ENCODE measurements at places on chromosomes 6 and 20. TPM values are rescaled to one million over a fixed set of nuclear protein-coding genes. Genes with fewer than 3 reads are reported as not detected.

The SDHAF4 gene
- total RNA-seq, result 12.2 TPM

The TM9SF4 gene
- total RNA-seq, result 39.1 TPM

The ARHGAP40 gene
- not detected for total RNA-seq

The IFNGR1 gene
- 18.2 TPM for total RNA-seq

The CCN6 gene
- total RNA-seq, result not detected

The PAK5 gene
- total RNA-seq, result not detected

The MAP3K5 gene
- total RNA-seq, result 21.7 TPM

The FGD2 gene
- total RNA-seq, result 26.3 TPM

The RAD21L1 gene
- total RNA-seq, result 0.67 TPM

The SEC23B gene
- 63.0 TPM for total RNA-seq

- no peaks in the 10 kb centered on the region for H3K36me3 ChIP-seq
- H3K4me1 ChIP-seq, result no peaks in the 10 kb centered on the region
- H3K27ac ChIP-seq, result no peak overlapping the region
- no peaks in the 10 kb centered on the region for H3K27me3 ChIP-seq
These were observed 67.4 kb downstream of the STMND1 start for GRCh38 chr6:17169291-17169690.

GRCh38 chr6:13287104-13287503 is 41.2 kb downstream of the TBC1D7 start:
- H3K4me1 ChIP-seq, result no peaks in the 10 kb centered on the region
- H3K36me3 ChIP-seq, result peaks cover 45% of the 10 kb centered on the region
- no peak for DNase-seq
- no peak overlapping the region for H3K27ac ChIP-seq
- H3K4me3 ChIP-seq, result no peak overlapping the region

- no peaks in the 10 kb centered on the region for H3K27me3 ChIP-seq
- no peak for DNase-seq
- no peaks in the 10 kb centered on the region for H3K4me1 ChIP-seq
- H3K27ac ChIP-seq, result no peak overlapping the region
These were observed 206.6 kb upstream of the MARCKS start for GRCh38 chr6:113650610-113650979.

GRCh38 chr20:39879296-39879695 is 809.7 kb downstream of the MAFB start:
- no peak for DNase-seq
- no peaks in the 10 kb centered on the region for H3K36me3 ChIP-seq
- no peaks in the 10 kb centered on the region for H3K4me1 ChIP-seq
- H3K4me3 ChIP-seq, result no peak overlapping the region

DNA sequence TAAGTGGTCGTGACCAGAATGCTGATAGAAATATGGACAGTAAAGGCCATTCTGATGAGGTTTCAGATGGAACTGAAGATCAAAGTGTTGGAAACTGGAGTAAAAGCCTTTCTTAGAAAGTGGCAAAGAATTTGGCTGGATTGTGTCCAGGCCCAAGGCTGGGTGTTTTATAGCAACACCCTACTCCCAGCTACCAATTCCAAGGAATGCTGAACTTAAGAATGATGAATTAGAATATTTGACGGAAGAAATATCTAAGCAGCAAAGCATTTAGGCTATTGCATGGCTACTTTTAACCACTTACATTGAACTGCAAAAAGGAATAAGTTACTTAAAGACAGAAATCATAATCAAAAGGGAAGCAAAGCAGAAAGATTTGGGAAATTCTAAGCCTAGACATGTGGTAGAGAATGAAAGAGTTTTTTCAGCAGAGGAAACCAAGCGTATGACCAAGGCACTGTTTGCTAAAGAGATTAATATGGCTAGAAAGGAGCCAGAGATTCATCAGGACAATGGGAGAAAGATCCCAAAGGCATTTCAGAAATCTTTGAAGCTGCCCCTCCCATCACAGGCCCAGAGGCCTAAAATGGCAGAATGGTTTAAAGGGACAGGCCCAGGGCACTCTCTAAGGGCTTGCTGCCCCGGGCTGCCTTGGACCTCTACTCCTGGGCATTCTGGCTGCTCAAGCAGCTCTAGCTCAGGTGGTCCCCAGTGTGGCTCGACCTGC is 25.8 kb downstream of the SDHAF4 start:
- H3K36me3 ChIP-seq, result peaks cover 12% of the 10 kb centered on the region
- no peak overlapping the region for H3K27ac ChIP-seq
- no peak for DNase-seq
- no peaks in the 10 kb centered on the region for H3K4me1 ChIP-seq
- no peak overlapping the region for H3K4me3 ChIP-seq

- H3K27me3 ChIP-seq, result peaks cover 50% of the 10 kb centered on the region
- no peak for DNase-seq
- H3K36me3 ChIP-seq, result no peaks in the 10 kb centered on the region
- H3K4me1 ChIP-seq, result peaks cover 12% of the 10 kb centered on the region
These were observed 5.5 kb downstream of the PRRT1 start for GRCh38 chr6:32146287-32146686.

DNA sequence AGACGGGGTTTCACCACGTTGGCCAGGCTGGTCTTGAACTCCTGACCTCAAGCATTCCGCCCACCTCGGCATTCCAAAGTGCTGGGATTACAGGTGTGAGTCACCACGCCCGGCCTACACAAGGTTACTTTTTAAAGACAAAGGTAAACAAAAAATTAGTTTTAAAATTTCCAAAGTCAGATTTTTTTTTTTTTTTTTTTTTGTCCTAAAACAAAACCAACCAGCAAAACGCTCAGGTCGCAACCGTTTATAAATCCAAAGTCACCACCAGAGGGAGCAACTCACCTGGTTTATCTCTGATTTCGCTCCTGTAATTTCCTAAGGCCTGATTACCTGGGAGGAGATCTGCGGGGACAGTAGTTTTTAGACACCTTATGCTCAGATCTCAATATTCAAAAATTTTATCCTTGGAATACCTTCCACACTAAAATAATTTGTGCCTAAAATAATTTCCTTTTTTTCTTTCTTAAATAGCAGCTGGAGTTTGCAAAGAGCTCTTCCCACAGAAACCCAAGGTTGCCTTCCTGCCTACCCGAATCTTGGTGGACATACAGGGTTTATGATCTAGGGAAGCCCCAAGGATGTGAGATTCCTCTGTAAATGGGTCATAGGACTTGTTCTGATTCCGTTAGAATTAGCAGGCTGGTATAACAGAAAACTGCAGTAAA is 19.8 kb upstream of the TREM1 start:
- H3K4me1 ChIP-seq, result peaks cover 2% of the 10 kb centered on the region
- H3K4me3 ChIP-seq, result no peak overlapping the region
- DNase-seq, result peak; percentile 61
- H3K27me3 ChIP-seq, result peaks cover 46% of the 10 kb centered on the region
- no peaks in the 10 kb centered on the region for H3K36me3 ChIP-seq

DNA sequence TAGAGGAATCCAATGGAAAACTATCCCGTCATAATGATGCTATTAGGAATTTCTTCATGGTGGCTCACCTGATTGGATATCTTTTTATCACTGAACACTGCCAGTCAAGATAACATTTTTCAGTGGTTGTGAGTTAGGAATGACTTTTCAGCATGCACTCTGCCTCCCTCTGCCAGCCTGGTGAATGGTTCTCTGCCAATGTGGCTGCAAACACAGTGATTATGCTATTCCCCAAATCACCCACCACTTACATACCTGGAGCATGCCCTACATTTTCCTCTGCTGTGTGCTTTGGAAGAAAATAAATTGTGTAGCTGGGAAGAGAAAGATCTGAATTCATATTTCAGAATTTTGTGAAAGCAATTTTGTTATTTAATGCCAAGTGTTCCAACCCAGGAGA is 102.6 kb upstream of the LAMP5 start:
- no peak for DNase-seq
- H3K4me1 ChIP-seq, result no peaks in the 10 kb centered on the region
- H3K36me3 ChIP-seq, result no peaks in the 10 kb centered on the region
- no peak overlapping the region for H3K4me3 ChIP-seq

DNA sequence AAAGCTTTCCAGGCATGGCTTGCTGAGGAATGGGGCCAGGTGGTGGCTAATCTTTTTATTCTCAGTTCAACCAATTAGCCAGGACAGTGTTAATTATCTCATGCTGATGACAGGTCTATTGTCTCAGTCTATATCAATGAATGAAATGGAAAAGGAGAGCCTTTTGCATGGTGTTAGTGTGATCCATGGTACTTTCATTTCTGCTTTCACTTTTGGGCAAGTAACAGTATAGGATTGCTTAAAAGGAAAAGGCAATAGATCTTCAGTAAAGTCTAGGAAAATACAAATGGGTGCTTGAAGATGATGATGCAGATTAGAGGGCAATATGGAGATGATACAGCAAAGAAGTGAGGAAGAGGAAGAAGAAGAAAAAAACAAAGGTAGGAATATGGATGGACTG is 430.3 kb downstream of the TFAP2A start:
- peaks cover 2% of the 10 kb centered on the region for H3K4me1 ChIP-seq
- no peak overlapping the region for H3K4me3 ChIP-seq
- H3K27ac ChIP-seq, result no peak overlapping the region
- no peaks in the 10 kb centered on the region for H3K27me3 ChIP-seq
- DNase-seq, result no peak
- H3K36me3 ChIP-seq, result no peaks in the 10 kb centered on the region

- DNase-seq, result no peak
- H3K36me3 ChIP-seq, result no peaks in the 10 kb centered on the region
- H3K27ac ChIP-seq, result no peak overlapping the region
- H3K4me3 ChIP-seq, result no peak overlapping the region
These were observed 278.2 kb downstream of the NRN1 start for GRCh38 chr6:5728351-5729079.

- H3K4me1 ChIP-seq, result no peaks in the 10 kb centered on the region
- no peaks in the 10 kb centered on the region for H3K36me3 ChIP-seq
These were observed 48.9 kb downstream of the ME1 start for GRCh38 chr6:83381949-83382348.

- H3K27me3 ChIP-seq, result no peaks in the 10 kb centered on the region
- no peaks in the 10 kb centered on the region for H3K4me1 ChIP-seq
- no peak overlapping the region for H3K4me3 ChIP-seq
- no peaks in the 10 kb centered on the region for H3K36me3 ChIP-seq
These were observed 53.4 kb downstream of the TRAF3IP2 start for GRCh38 chr6:111552241-111552744.

DNA sequence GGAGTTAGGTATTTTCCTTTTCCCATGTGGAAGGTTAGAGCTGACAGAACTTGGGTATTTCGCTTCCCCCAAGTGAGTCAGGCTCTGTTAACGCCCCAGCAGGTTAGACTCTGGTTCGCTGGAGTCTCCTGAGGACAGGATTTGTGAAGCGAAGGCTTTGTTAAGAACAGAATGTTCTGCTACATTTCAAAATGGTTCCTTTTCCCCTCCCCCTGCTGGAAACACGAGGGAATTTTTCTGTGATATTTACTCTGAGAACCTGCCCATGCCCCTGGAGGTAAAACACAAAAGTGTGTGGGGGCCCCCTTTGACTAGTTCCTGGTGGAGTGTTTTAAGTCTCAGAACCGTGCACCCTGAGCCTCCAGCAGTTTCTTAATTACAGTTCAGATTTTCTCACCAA is 731.4 kb upstream of the CITED2 start:
- no peak overlapping the region for H3K4me3 ChIP-seq
- H3K4me1 ChIP-seq, result peaks cover 13% of the 10 kb centered on the region
- no peak for DNase-seq

DNA sequence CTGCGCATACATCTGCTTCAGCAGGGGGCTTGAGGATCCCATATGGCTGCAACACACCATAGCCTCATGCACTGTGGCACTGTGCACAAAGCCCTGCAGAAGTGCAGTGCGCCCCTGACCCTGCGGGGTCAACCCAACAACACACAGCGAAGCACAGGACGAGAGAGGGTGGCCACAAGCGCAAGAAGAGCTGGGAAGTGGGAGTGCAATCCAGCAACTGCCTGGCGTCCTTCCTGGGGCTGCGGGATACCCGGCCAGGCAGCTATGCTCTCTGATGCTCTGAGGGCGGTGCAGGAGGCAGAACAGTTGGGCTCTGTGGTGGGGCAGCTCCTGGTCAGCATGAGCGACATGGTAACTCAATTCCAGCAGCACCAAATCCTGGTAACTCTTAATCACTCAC is 5.6 kb upstream of the ACSS1 start:
- no peak overlapping the region for H3K27ac ChIP-seq
- peaks cover 6% of the 10 kb centered on the region for H3K27me3 ChIP-seq
- H3K4me1 ChIP-seq, result peaks cover 12% of the 10 kb centered on the region

- H3K36me3 ChIP-seq, result peaks cover 5% of the 10 kb centered on the region
- no peaks in the 10 kb centered on the region for H3K27me3 ChIP-seq
- no peak overlapping the region for H3K27ac ChIP-seq
- H3K4me1 ChIP-seq, result peaks cover 8% of the 10 kb centered on the region
- no peak overlapping the region for H3K4me3 ChIP-seq
These were observed 53.2 kb downstream of the MAP3K5 start for GRCh38 chr6:136739071-136739470.

DNA sequence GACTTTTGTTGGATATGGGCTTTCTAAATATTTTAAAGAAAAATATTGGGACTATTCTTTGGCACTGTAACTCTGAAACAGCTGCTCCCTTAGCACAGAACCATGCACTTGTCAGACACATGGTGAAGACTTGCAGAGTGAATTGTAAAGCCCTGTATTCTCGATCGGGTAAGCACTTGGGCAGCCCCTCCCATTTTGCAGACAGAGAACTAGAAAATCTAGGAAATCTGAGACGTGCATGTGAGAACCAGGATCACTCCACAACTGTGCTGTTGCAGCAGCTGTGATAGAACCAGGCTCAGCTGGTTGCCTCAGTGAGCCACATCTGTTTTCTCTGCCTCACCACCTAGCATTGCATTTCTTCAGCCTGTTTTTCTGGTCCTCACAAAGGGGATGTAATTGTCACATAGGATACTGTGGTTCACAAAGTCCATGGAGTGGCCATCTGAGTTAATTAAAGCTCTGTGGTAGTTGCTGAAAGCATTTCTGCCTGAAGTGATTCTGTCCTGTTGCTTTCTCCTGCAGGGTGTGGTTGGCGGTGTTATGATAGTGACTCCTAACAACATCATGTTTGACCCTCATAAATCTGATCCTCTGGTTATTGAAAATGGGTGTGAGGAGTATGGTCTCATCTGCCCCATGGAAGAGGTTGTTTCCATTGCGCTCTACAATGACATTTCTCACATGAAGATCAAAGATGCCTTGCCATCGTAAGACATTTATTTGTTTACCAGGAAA is 71.8 kb upstream of the HINT3 start:
- no peak overlapping the region for H3K27ac ChIP-seq
- DNase-seq, result no peak
- peaks cover 40% of the 10 kb centered on the region for H3K36me3 ChIP-seq
- no peak overlapping the region for H3K4me3 ChIP-seq
- no peaks in the 10 kb centered on the region for H3K27me3 ChIP-seq
